ENCODE measurements at places on chromosomes 4 and X. TPM values are rescaled to one million over a fixed set of nuclear protein-coding genes. Genes with fewer than 3 reads are reported as not detected.
A peak's percentile ranks its signal among the peaks of the same experiment; 100 is the strongest.

The PCSK1N gene
- total RNA-seq: not detected

DNA sequence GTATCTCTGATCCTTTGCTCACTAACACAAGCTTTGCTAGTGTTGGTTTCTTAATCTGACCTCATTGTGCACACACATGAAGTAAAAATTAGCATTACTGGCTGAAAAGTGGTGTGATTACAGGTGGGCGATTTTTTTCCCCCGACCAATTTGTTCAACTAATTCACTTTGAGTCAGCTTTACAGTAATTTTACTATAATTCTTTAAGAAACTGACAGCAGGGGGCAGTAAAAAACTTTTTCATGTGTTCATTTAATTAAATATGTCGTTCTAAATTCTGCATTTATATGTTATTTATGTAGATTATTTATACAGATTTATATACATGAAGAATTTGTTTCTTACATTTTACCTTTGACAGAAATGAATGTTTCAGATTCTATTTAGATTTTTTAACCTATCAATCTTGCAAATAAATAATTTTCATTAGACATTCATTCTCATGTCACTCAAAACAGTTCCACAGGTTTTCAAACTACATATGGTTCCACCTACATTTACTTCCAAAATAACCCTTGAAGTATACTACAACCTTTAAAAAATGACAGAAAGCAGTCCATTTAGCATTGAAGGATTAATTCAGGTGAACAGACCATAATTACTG is 17.5 kb downstream of the PALLD start:
- DNase-seq: no peak
- H3K27ac ChIP-seq: no peak overlapping the region

The CT47A7 gene
- total RNA-seq: not detected

DNA sequence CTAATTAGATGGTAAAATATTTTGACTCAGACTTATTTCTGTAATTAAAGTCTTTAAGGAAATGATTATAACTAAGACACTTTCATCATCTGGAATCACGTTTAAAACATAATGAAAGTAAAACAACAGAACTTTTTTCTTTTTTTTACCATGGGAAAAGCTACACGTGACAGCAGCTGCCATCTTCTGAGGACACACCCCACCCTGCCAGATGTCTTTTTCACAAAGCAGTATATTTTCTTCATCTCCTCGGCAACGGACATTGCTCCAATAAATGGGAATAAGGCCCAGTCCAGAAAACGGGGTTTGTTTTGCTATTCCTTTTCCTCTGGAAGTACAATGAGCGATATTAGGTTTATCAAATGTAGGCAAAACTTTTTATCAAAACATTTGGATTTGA is 17.5 kb downstream of the PRSS12 start:
- DNase-seq: no peak
- H3K4me3 ChIP-seq: no peak overlapping the region
- H3K27ac ChIP-seq: no peak overlapping the region
- H3K27me3 ChIP-seq: peaks cover 9% of the 10 kb centered on the region
- H3K4me1 ChIP-seq: no peaks in the 10 kb centered on the region
- no peaks in the 10 kb centered on the region for H3K36me3 ChIP-seq

The GSX2 gene
- not detected for total RNA-seq

DNA sequence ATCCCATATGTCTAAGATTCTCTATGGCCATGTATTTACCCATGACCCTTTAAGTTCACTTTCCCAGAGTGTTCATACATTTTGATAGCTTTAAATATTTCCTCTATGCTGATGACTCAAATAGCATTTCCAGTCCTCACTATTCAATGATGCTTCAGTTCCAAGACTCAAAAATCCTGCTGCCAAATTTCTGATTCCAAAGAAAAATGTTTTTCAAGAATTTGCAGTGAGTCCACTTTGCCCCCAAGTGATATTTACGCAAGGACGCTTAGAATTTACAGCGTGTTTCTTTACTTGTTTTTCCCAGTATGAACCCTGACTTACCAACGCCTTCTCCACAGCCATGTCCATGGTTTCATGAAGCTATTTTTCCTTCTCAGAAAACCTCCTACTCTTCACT is 127.9 kb upstream of the PCDH18 start:
- H3K27me3 ChIP-seq: no peaks in the 10 kb centered on the region
- DNase-seq: no peak
- H3K4me1 ChIP-seq: no peaks in the 10 kb centered on the region
- no peak overlapping the region for H3K4me3 ChIP-seq
- H3K27ac ChIP-seq: no peak overlapping the region

The HTR2C gene
- total RNA-seq: not detected

The FUNDC2 gene
- 67.6 TPM for total RNA-seq

DNA sequence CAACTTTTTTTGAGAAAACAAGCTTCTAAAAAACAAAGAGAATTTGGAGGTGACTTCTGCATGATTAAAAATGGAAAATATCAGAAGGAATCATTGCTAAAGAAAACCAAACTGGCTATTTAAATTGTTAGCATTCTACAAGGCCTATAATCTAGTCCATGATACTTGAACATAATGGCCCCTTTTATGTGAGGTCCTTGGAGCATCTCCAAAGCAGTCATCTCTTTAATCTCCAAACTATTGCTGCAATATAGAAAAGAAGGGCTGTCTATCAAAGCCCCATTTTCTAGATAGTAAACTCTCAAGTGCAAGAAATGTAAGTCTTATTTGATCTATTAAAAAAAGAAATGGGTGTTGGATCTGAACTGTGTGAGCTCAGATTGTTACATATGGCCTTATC is 615.1 kb downstream of the CENPC start:
- no peaks in the 10 kb centered on the region for H3K36me3 ChIP-seq
- no peak for DNase-seq
- no peaks in the 10 kb centered on the region for H3K4me1 ChIP-seq
- no peaks in the 10 kb centered on the region for H3K27me3 ChIP-seq

GRCh38 chr4:78483811-78484210 is 67.8 kb upstream of the ANXA3 start:
- H3K4me1 ChIP-seq: no peaks in the 10 kb centered on the region
- DNase-seq: no peak
- H3K4me3 ChIP-seq: no peak overlapping the region
- no peaks in the 10 kb centered on the region for H3K36me3 ChIP-seq
- H3K27me3 ChIP-seq: peaks cover 12% of the 10 kb centered on the region

GRCh38 chrX:15988661-15989603 is 134.3 kb upstream of the AP1S2 start:
- DNase-seq: no peak
- H3K27me3 ChIP-seq: no peaks in the 10 kb centered on the region
- peaks cover 26% of the 10 kb centered on the region for H3K4me1 ChIP-seq
- H3K36me3 ChIP-seq: no peaks in the 10 kb centered on the region
- peak overlapping the region; percentile 88 for H3K27ac ChIP-seq

DNA sequence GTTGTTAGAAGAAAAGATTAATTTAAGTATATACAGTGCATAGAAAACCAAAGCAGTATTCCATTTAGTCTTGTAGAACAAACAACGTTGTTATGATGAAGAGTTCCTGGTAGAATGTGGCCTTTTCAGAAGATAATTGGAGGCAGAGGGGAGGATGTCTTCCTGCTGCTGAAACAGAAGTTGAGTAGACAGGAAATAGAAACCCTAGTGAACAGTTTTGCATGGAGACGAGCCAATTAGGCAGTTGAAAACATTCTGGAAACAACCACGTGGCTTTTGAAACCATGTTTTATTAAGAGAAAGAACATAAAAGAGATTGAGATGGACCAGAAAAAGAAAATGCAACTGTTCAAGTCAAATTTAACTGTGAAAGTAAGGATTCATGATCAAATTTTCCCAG is 325.2 kb downstream of the CAMK2D start:
- H3K27ac ChIP-seq: no peak overlapping the region
- H3K27me3 ChIP-seq: peaks cover 9% of the 10 kb centered on the region
- no peaks in the 10 kb centered on the region for H3K4me1 ChIP-seq

The LETM1 gene
- total RNA-seq: 52.5 TPM

- no peak overlapping the region for H3K27ac ChIP-seq
- H3K4me3 ChIP-seq: no peak overlapping the region
- no peak for DNase-seq
- H3K27me3 ChIP-seq: no peaks in the 10 kb centered on the region
Observed at GRCh38 chr4:111405989-111406388, 739.3 kb upstream of the FAM241A start.

DNA sequence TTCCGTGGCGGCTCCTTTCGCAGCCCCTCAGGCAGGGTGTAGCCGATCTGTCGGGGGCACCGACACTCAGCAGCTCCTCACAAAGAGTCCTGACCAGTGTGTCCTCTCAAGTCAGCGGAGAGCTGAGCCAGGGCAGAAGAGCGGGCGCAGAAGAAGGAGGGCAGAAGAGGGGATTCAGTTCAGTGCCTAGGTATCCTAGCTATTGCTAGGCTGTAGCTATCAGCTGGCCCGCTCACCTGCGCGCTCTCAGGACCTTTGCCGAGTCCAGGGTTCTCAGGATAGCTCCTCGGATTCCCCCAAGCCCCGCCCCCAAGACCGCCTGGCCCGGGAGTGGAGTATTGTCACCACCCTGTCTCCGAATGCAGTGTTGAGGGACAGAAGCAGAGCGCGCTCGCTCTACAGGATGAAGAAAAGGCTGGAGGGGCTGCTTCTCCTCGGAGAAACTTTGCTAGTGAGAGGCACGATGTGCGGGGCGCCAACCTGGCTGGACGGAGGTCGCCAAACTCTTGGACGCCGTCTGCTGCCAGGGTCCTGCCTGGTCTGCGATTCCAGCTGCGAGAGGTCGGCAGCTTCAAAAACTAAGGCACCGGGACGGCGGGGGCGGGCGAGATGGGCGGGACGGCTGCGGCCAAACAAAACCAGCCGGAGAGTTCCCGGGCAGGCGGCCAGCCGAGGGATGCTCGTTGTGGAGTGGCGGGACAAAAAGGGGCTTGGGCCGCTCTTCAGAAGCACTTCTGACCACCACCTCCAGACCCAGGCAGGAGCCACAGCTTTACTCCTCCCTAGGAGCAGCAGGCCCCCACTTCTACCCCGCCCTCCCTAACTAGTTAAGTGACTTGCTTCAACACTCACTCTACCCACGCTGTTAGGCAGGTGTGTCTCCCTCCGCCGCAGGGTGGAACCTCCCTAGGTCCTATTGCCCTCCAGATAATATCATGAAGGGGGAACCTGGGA is at the start of gene XKRX:
XKRX (minus strand) TSS at position 258 of the 954 bp plus-strand sequence. CDS start 613 bp downstream, outside the sequence.
- H3K4me1 ChIP-seq: peaks cover 62% of the 10 kb centered on the region
- peak within 1 kb of the TSS; percentile 94 for H3K4me3 ChIP-seq
- H3K27me3 ChIP-seq: no peaks in the 10 kb centered on the region
- peaks cover 2% of the 10 kb centered on the region for H3K36me3 ChIP-seq
- peak; percentile 23 for DNase-seq

DNA sequence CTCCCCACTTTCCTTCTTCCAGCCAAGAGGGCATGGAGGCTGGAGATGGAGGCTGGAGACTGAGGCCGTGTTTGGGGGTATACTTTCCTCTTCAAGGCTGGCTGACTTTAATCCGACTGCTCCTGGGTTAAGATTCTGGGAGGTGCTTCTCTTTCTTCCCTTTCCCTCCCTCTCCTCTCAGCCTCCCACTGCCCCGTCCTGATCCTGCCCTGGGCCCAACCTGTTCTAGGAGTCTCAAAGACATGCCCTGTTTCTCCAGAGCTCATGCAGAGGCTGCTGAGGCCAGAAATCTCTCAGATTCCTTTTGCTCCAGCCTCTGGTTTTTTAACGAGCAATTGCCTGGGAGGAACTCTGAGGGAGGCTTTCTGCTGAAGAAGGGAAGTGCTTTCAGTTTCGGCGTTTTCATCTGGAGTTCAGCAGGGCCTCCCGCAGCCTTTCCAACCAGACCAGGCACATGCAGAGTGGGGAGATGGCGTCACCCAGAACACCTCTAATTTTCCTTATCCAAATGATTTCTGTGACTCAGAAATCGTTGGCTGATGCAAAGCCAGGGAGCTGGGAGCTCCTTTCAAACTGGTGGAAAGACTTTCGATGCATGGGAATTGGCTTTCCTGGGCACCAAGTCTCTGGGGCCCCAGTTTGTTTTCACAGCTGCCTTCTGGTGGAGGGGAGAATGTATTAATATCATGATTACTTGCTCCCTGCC is 34.5 kb upstream of the FAM9C start:
- peaks cover 94% of the 10 kb centered on the region for H3K4me1 ChIP-seq
- H3K27ac ChIP-seq: peak overlapping the region; percentile 89
- H3K27me3 ChIP-seq: no peaks in the 10 kb centered on the region
- H3K4me3 ChIP-seq: peak overlapping the region; percentile 56

Measured in activated B cell treated with CpG ODN at 0.5 μM for 24 hours (primary cell).